ENCODE measurements at places on chromosomes 4 and X.

DNA sequence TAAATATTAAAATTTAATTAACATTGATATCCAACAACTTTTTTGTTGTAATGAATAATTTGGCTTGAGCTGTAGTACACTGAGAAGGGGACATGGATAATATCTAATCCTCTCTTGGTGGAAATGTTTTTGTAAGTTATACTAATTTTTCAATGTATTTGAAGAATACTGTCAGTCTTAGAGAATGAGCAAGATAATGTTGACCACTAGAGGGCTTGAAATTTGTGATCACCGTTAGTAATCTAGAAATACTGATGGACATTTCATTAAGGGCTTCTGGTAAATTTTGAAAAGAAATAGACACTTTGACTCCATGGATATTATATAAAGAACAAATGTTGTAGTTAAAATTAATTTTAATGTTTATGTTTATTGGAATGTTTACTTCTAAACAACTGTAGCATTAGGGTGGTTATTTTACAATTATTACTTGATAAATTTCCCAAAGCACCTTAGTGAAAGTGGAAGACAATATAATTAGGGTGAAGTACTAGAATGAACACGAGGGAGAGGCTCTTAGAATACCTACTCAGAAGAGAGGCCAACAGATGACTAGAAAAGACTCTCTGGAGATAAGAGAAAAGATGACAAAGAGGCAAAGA, 20.0 kb upstream of the CAMK2D start:
- peak; percentile 66 for DNase-seq

DNA sequence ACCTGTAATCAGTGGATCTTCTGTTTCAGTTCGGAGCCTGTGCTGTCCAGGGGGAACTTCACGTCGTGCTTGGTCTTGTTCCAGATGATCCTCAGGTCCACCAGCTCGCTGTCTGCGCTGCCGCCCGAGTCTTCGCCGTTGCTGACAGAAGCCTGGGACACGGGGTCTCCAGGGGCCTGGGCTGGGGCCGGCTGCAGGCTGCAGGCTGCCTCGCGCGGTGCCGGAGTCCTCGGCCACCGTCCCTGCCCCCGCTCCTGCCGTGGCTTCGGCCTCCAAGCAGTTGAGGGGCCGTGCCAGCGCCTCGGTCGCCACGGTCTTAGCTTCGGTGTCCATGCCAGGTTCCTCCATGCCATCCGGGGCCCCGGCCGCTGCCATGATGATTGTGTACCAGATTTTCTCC, 37.3 kb upstream of the CCNI start:
- no peak for DNase-seq

GRCh38 chr4:18422685-18423084, 401.1 kb upstream of the LCORL start:
- DNase-seq = no peak

DNA sequence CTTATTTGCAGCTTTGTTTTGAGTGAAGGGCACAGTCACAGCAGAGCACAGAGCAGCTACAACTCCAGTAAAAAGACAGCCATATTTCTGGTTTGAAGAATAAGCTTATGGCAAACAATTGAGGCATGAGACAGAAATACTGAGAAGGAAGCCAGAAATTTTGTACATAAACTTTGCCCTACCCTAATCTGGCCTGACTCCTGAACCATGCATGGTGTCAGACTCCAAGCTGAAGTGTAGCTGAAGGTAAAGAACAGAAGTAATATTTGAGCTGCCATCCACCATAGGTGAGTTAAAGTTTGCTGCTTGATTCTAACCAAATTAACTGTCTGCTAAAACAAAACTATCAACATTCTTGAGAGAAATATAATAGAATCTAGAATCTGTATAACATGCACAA, 24.5 kb upstream of the TMEM192 start:
- DNase-seq = no peak

- DNase-seq = no peak
Measured at GRCh38 chrX:124573468-124573867, 227.1 kb downstream of the SH2D1A start.

- DNase-seq = peak; percentile 32
Measured at GRCh38 chr4:19224820-19225219, 1026.9 kb upstream of the SLIT2 start.

GRCh38 chrX:147917700-147918695, 6.3 kb downstream of the FMR1 start:
- peak; percentile 29 for DNase-seq

GRCh38 chr4:81769244-81769643, 297.5 kb upstream of the RASGEF1B start:
- DNase-seq = no peak

DNA sequence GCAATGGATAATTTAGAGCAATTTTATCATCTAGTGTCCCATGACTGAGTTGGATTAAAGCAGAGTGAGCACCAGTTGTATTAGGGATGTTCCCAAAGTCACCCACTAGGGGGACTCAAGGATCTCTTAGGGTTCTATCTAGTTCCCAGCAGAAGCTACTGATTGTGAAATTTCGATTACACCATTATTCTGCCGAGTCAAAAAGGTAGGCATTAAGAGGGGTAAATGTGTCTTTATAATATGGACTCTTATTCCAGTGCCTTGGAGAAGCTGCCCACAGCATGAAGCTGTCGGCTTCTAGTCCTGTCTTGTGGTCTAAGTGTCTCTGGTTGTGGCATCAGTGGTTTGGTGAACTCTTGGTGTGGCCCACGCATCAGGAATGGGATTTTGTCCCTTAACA, 53.3 kb downstream of the RGS12 start:
- DNase-seq = peak; percentile 92

GRCh38 chrX:134745636-134746409, 87.6 kb upstream of the PLAC1 start:
- peak; percentile 14 for DNase-seq

DNA sequence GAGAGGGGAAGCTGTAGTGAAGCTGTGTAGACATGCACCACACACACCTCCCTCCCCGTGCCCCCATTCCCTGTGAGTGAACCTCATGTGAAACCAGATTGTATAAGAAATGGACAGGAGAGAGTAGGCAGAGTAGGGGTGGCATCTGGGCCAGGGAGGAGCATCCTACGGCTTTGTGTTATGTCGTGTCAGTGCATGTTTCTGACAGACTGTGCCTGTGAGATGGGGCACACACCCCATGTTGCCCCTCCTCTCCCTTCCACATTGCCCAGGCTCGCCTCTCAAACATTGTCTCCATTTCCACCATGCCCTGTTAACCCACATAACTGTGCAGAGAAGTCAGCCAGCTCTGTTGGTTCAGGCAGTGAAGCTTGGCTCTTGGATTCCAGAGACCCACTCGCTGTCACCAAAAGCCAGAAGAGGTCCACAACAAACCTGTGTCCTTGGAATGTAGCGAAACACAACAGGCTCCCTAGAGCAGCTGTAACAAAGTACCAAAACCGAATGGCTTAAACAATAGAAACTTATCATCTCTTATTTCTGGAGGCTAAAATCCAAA, 56.1 kb downstream of the SLC9A6 start:
- DNase-seq = no peak

DNA sequence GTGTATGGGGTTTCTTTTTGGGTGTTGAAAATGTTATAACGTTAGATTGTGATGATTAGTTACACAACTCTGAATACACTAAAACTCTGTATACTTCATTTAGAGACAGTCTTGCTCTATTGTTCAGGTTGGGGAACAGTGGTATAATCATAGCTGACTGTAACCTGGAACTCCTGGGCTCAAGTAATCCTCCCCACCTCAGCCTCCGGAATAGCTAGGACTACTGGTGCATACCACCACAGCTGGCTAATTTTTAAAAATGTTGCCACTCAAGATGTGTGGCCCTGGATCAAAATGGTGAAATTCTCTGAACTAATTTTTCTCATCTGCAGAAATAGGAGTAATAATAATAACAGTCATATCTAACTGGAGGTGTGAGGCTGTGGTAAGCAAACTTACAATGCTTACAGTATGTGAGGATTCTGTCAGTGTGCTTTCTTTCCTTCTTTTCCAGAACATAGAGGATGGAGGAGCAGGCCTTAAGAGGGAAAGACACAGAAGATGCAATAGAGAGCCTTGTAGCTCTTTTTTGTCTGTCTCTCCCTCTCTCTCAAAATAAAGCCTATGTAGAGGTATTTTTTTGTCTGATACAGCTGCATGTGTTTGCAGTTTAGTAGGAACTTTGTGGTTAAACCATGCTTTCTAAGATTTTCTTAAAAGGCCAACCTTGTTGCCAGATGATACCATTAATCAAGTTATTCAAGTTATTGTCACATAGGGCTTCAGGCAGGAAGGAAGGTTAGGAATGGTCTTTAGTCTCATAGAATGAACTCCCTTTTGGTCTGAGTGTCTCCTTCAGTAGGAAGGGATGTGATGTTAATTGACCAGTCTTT, 7.5 kb downstream of the ADD1 start:
- no peak for DNase-seq

DNA sequence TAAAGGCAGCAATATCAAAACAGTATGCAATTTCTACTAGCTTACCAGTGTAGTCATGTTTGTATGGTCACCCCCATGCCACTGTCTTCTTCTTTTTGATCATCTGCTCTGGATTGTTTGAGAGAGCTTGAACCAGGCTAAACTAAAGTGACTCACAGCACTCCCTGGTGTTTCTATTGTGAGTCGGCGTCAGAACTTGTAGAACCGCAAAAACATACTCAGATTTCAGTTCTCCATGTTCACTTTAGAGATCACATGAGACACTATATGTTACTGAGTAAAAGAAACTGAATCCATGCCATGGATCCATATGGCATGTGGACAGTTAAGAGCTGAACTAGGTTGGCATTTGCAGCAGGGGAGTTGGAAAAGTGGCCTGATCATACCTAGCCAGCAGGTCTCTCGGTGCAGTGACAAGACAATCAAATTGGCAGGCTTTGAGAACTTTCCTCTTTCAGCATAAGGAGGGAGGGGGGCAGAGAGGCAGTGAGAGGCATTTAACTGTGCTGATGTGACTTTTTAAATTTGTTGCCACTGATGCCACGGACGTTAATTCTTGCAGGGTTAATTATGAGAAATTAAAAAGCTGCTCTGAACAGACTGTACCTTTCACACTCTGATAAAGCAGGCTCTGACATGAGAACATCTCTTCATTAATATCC, 88.4 kb downstream of the AFF2 start:
- no peak for DNase-seq

- no peak for DNase-seq
Measured at GRCh38 chr4:145935253-145936141, 3.1 kb downstream of the ZNF827 start.

All from suppressor macrophage treated with lipopolysaccharide for 4 hours (primary cell).